Bone marrow (tissue), 2 donors: ENCODE measurements at places on chromosomes 5 and 9.
A peak's percentile ranks its signal among the peaks of the same experiment; 100 is the strongest.

- no peak for DNase-seq
These were observed 169.3 kb downstream of the NR2F1-AS1 start for GRCh38 chr5:93411716-93412115.

DNA sequence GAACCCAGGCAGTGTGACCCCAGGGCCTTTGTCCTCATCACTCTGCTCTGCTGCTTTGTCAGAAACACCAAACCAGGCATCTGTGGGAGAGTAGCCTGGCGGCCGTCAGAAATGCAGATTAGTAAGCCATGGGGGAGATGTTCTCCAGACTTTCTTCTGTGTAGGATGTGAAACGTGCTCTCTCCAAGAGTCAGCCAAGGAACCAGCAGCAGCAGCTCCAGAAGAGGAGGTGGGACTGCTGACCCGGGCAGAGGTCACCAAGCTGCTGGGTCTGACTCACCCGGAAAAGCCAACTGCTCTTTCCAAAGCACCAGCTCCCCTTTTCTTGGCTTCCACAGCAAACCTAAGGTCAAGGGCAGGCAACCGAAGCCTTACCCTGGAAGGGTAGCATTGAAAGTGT is 14.4 kb upstream of the ABLIM3 start:
- no peak for DNase-seq

- DNase-seq, result peak; percentile 4
These were observed 29.5 kb upstream of the TGFBR1 start for GRCh38 chr9:99075246-99075912.

DNA sequence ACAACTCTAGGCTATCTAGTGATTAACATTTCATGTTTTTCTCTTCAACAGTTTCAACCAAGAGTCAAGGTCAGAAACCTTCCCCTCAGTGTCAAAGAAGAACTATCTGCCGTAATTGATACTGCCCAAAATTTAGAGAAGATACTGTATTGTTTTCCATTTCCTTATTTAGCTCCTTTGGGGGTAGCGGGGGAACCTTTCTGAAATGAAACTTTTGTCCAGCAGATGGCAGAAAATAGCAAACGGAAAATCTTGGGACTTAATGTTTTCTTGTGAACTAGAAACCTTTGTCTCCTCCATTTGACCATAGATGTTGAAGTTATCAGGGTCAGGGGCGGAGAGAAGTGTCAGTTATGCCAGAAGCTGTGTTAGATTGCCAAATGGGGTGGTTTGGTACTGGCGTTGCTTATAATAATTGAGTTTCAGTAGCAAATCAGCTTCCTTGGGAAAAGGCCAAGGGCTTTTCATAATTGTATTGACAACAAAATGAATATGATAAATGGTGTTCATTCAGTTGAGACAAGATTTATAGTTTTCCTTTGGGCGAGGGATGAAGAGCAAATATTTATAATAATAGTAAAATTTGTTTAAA is 101.7 kb upstream of the TLX3 start:
- DNase-seq, result no peak

DNA sequence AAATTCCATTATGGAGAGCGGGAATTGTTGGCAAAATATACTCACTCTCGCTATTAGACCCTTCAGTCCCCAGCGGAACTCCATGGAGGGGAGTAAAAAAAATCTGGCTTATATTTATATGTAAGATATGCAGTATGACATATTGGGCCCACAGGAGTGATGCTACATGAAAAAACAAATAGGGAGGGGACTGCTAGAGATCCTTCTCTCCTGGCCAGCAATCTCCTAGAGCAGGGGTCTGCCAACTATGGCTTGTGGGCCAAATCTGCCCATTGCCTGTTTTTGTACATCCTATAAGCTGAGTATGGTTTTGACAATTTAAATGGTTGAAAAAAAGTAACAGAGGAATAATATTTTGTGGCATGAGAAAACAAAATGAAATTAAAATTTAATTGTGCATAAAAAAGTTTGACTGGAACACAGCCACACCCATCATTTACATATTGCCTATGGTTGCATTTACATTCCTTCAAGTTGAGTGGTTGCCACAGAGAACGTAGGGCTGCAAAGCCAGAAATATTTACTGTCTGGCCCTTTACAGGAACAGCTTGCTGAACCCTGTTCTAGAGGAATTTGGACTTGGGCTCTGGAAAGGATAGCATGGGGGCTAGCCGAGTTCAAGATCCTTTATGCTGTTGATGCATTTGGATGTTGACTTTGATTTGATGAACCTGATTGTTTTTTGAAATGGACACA is 197.3 kb upstream of the CLINT1 start:
- no peak for DNase-seq

DNA sequence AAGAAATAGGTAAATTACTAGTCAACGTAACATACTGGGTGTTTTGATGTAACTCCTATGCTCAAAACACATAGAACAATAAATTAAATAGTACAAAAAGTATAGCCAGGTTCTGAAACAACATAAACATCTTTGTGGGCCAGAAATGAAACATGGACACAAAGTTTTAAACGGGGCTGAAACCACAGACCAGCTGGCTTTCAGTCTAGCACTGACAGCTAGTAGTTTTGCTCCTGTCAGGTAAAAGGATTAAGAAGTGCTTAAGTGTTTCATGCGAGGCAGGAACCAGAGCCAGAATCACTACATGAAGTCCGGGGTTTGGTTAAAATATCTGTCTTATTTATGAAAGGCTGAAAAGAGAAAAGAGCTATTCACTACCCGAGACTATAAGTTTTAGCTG is 19.5 kb downstream of the DCAF10 start:
- no peak for DNase-seq

- no peak for DNase-seq
These were observed 323.8 kb downstream of the PSAT1 start for GRCh38 chr9:78620764-78621163.

GRCh38 chr5:54094706-54095105 is 215.7 kb downstream of the ARL15 start:
- no peak for DNase-seq

DNA sequence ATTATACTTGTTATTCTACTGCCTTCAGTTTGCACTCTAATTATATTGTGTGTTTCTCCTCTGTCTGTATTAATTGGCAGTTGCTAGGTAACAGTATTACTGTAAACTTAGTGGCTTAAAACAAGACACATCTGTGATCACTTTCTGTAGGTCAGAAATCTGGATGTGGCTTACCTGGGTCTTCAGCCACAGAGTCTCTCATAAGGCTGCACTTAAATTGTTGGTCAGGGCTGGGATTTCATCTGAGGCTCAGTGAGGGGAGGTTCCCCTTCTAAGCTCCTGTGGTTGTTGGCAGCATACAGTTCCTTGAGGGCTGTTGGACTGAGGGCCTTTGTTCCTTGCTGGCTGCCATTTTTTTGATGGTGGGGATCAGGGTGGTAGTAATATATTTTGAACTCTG is 68.8 kb downstream of the SLC44A1 start:
- DNase-seq, result no peak

- no peak for DNase-seq
These were observed 13.6 kb upstream of the S100Z start for GRCh38 chr5:76836181-76836580.

DNA sequence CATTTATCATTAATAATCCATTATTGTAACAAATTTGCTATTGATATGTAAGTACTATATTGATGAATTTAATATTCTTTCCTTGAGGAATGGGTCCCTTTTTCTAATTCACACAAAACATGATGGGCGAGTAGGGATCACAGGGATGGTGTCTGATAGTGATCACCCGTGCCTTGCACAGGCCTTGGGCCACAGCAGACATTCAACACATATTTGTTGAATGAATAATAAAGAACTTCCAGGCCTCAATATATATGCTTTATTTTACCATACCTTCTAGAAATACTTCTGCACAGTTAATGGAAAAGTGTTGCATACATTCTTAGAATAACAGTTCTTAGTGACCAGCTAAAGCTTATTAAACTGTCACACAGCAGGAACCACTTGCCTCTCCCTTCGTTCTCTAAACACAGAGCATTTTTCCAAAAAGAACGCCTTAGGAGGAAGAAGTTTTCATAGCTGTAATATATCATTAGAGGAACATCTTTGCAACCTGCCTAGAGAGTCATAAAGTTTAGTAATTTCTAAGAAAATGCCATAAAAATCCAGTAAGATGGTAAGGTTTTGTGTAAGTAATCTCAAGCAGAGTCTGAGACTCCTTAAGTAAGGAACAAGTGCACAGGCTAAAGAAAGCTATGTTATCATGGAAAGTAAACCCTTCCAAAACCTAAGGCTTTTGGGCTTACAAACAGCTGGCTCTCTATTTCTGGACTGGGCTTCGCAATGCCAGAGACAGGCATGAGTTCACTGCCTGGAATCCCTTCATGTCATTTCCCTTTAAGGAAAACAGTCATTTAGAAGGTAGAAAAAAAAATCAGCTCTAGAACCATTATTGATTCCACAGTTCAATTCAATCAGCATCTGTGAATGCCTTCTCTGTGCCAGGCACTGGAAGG is 17.7 kb downstream of the TTLL11 start:
- no peak for DNase-seq

DNA sequence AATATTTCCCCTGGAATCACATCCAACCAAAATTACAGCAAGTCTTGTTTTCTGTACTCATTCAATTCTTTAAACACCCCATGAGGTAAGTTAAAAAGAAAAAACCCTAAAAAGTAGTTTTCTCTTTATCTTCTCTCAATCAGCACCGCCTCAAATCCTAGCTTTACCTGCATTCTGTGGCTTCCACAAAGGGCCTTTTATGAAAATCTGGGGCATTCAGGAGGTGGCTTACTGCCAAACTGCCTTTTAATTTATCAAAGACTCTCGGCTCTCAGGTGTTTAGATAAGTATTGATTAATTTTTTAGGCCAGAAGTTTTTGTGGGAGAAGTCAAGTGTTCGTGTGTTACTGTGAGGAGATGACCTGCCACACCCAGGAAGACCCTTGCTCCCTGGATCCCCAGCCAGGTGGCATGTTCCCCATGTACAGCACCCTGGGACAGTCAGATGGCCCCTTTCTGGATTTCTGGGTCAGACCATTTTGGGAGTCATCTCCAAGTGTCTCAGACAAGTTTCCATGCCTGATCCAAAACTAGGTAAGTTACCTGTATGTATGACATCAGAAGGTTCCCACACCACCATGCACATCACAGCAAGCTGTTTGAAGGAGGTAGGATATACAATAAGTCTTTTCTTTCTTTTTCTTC is 6.2 kb upstream of the TMEM171 start:
- DNase-seq, result no peak

- DNase-seq, result no peak
These were observed 176.5 kb downstream of the CDK5RAP2 start for GRCh38 chr9:120403543-120403856.

DNA sequence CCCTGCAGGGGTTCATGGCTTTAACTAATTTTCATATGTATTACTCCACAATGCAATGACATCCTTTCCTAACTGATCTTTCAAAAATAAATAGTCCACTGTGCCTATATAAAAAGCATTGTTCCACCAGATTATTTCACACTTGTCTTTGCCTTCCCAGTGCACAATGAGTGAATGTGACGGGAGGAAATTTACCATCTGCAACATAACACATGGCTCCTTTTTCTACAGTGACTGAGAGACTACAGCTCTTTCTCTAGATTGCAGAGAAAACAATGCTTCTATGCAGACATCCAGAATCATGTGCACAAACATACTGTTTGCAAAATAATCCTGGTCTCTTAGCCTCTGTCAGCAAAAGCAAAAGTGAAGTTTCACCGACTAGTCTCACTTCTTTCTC is 483.7 kb upstream of the PIK3R1 start:
- DNase-seq, result no peak

DNA sequence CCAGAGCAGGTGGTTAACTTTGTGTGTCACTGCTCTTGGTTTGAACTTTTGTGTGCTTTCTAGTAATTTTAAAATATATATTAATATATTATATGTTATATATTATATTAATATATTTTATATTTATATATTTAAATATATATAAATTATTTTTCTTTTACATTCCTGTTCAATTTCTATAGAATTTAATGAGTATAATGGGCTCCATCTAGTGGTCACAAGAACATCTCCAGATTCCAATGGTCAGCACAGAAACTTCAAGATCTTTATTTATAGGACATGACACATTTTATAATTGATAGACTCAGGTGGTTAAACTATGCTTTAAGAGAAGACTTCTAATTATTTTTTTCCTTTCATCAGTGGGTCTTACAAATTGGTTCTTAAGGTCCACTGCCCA is 39.1 kb downstream of the COL23A1 start:
- DNase-seq, result no peak

DNA sequence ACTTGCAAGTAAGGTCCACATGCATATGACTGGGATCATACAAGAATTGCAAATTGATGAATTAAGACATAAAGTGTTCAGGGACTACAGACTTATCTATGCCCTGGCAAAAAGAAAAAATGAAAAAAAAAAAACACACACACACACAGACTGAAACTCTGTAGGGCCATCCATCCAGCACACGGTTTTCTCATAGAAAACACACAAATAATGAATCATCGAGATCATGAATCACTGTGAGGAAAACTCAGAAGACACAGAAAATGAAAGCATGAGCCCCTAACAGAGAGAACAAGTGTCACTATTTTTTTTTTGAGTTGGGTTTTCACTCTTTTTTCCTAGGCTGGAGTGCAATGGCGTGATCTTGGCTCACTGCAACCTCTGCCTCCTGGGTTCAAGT is 185.2 kb downstream of the IRX2 start:
- no peak for DNase-seq

DNA sequence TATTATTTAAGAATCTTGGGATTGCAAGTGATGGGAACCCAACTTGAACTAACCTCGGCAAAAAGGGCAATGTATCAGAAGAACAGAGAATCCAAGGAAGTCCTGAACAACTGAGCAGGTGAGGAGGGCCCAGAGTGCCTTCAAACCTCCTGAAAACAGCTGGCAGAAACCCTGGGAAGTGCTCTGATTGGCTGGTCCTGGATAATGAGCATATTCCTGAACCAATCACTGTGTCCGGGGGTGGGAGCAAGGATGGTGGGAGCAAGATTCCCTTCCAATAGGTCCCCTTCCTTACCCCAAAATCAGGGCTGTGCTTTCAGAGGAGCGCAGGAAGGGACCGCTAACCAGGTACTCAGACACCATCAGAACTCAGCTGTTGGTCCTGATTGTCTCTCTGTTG is 31.9 kb upstream of the TBC1D2 start:
- no peak for DNase-seq
